IMR-90 (cell line): ENCODE measurements at places on chromosomes 13 and 19. TPM values are rescaled to one million over a fixed set of nuclear protein-coding genes. Genes with fewer than 3 reads are reported as not detected.

The MUC16 gene
- not detected in 2 replicates for total RNA-seq

The SYCN gene
- total RNA-seq, result not detected in 2 replicates

The CCNA1 gene
- total RNA-seq, result not detected in 2 replicates

The RNF113B gene
- not detected in 2 replicates for total RNA-seq

The ZNF581 gene
- 9.7 and 10.0 TPM in 2 replicates for total RNA-seq

The PCDH8 gene
- total RNA-seq, result not detected in 2 replicates

The EBPL gene
- total RNA-seq, result 57.9 and 78.6 TPM in 2 replicates
